A673 (cell line): ENCODE measurements at places on chromosomes 12 and 14. TPM values are rescaled to one million over a fixed set of nuclear protein-coding genes. Genes with fewer than 3 reads are reported as not detected.

DNA sequence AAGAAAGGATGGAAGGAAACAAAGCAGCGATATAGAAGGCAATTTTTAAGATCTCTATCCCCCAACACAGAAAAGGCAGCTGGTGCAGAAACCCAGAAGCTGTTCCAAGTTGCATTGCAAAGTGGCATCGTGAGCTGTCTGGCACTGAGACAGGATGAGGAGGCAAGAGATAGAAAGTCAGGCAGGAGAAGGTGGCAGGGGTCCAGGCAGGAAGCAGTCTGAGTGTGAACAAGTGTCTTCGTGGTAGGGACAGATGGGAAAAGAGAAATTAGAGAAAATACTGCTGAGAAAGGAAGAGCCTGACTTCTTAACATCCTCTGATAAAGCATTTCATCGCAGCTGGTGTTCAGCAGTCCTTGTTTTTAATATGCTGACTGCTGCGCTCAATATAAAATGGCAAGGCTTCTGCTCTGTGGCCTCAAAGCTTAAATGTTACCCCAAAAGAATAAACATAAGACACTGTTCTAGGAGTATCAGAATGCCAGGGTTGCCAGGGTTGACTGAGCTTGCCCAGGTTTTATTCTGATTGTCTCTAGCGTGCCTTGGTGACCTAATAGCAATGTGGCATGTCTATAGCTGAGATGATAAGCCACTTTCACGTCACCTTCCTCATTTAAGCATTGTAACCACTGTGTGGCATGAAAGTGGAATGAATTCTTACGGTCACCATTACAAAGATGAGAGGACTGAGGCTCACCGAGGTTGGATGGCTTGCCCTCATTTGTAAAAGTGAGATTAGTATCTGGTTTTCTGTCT lies 397.6 kb downstream of the NUAK1 start:
- H3K4me3 ChIP-seq: no peak overlapping the region
- peaks cover 4% of the 10 kb centered on the region for H3K4me1 ChIP-seq
- peak; percentile 49 for DNase-seq
- H3K27me3 ChIP-seq: no peaks in the 10 kb centered on the region
- no peaks in the 10 kb centered on the region for H3K36me3 ChIP-seq

DNA sequence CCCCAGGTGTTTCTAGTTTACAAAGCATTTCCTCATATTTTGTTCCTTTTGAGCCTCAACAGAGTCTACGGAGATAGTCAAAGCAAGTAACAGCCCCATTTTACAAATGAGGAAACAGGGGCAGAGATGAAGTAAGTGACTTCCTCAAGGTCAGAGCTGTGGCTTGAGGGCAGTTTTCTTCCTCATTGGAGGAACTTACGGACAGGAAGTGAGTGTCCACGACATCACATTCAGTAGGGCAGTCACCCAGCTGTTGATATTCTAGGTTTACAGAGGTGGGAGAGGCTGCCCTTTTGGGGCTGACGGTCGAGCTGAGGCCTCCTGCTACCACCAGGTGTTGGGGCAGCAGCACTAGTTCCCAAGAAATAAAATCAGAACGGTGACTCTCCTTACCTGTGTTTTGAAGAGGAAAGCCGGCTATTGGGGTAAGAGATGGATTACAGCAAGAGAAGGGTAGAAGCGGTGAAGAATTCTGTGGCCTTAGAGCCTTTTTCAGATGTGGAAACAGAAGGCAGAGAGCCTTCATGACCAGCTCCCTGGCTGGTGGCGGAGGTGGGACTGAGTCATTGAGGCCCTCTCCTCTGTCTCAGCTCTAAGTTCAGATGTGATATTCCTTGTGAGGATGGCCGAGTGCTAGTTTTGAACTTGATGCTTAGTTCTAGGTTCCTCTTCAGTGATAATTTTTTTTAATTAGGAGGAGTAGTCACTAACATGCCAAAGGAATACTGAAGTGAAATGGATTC lies 41.7 kb downstream of the SUSD6 start:
- H3K27ac ChIP-seq: no peak overlapping the region
- H3K36me3 ChIP-seq: no peaks in the 10 kb centered on the region
- no peak overlapping the region for H3K4me3 ChIP-seq
- DNase-seq: no peak
- no peaks in the 10 kb centered on the region for H3K27me3 ChIP-seq

Gene RNF10
- total RNA-seq: 225 and 240 TPM in 2 replicates

Gene SLC10A1
- total RNA-seq: not detected in 2 replicates

DNA sequence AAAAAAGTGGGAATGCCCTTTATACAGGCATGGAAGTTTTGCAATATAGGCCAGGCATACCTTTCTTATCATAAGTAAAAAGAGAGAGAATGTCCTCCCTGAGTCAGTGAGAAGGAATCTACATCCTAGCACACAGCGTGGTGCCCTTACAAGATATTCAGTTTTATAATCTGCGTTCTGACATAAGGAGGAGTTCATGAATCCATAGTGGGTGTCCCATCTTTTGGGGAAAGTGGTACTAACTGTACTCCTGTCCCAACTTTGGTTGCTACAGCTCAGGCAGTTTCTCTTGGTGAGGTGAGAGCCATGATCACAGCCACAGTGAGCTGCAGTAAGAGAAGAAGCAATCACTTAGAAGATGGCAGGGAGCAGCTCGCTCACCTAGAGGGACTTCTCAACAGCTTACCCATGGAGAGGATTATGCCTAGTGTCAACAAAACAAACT lies 332.9 kb downstream of the BCAT1 start:
- H3K36me3 ChIP-seq: no peaks in the 10 kb centered on the region
- no peak for DNase-seq
- H3K27me3 ChIP-seq: no peaks in the 10 kb centered on the region
- H3K27ac ChIP-seq: no peak overlapping the region
- peaks cover 3% of the 10 kb centered on the region for H3K4me1 ChIP-seq
- no peak overlapping the region for H3K4me3 ChIP-seq
